ENCODE measurements at places on chromosomes 5 and 9.
A peak's percentile ranks its signal among the peaks of the same experiment; 100 is the strongest.

DNA sequence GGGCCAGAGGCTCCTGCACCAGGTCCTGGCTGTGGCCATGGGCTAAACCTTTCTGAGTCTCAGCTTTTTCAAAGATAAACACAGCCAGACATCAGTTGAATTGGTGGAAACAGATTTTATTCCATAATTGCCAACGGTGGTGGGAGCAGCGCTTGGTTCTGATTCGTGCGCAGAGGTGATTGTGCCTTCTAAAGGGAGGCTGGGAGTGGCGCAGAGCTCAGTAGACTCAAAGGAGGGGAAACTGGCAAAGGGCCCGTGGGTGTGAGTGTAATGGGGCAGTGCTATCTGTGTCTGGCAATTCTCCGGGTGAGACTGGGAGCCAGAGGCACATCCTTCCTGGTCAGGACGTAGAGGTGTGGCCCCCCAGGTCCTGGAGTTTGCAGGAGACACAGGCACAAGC, 169.4 kb upstream of the PPP1R26 start:
- ATAC-seq: no peak

- no peak for ATAC-seq
Measured at GRCh38 chr9:126114850-126115460, 211.7 kb upstream of the MVB12B start.

GRCh38 chr5:139652788-139653241, 4.7 kb downstream of the CXXC5 start:
- ATAC-seq: no peak

DNA sequence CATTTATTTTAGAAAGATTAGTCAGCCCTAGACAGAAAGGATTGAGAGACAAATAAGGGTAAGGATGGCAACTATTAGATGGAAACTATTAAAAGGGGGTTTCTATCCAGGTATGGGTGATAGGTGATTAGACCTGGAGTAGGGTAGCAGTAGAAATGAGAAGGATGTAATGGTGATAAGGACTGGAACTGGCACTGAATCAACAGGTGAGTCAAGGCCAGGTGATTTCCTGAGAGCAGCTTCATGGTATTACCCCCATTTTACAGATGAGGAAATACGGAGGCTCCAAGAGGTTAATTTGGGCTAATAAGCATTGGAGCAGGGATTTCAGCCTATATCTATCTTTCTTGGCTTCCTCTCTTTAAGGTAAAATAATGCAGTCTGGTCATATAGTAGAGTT, 55.7 kb downstream of the CAST start:
- no peak for ATAC-seq

DNA sequence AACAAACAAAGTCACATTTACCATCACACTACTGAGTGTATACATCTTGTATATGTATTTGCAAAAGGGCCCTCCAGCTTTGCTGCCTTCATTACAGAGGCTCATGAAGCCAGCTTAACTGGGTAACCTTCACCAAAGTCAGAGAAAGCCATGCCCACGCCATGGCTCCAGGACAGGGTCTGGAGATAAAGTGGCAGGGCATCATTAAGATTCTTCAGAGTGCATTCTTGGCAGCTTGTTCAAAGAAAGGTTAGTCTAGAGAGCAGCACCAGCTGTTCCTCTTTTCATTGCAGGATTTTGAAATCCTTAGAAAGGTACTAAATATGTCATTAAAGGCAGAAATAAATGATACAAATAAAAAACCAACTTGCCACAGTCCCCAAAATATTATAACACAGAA, 333.2 kb downstream of the NDUFS4 start:
- ATAC-seq: no peak

DNA sequence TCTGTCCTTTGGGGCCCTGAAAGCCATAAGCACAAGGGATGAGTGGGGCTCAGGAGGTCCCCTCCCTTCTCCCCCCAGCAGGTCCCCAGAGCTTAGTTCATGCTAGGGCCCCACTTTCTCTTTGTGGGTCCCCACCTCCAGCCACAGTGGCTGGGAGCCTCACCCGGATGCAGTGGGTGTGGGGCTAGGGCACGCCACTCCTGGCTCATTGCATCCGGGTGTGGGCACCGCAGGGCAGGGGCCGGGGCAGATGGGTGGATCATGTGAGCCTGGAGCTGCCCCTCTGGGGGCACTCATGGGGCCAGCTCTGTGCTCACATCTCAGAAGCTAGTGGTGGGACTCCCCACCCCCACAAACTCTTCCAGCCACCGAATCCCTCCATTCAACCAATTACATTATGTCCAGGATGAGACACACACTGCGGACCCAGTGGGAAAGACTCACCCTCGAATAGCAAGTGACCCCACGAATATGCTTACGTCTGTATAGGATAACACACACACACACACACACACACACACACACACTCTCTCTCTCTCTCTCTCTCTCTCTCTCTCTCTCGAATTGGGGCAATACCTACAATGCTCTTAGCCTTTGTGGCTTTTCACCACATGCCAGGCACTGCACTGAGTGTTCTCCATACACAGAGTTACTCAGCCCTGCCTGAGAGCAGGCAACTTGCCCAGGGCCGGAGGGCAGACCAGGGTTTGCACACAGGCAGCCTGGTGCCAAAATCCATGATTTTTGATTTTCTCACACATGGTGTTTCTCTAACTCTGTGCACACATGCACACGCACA, 16.8 kb upstream of the PHYKPL start:
- ATAC-seq: peak; percentile 91

DNA sequence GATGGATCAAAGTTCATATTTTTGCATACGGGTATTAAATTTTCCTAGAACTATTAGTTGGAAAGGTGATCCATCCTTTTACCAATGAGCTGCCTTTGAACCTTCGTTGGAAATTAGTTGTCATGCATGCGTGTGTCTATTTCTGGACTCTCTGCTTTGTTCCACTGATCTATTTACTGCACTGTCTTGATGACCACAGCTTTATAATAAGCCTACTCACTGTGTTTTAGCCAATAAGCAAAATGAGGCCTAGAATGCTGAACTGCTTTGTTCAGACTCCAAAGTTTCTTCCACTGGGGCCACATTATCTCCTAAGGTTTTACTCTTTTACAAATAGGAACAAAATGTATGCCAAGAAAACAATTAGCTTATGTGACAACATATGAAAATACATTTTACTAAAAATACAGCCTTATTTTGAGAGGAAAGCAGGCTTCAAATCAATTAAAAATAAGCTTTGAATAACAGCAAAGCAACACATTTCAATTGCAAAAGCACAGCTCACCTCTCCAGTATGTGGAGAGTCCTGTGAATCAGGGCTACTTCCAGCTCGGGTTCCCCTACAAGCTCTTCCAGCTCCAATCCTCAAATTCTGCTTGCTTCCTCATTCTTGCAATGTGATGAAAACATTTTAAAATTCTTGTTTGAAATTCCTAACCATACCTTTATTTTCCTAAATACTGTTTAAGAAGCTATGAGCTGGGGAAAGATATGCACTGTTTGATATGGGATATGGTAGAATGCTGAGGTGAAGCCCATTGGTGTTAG, 72.0 kb downstream of the RETREG1 start:
- no peak for ATAC-seq

DNA sequence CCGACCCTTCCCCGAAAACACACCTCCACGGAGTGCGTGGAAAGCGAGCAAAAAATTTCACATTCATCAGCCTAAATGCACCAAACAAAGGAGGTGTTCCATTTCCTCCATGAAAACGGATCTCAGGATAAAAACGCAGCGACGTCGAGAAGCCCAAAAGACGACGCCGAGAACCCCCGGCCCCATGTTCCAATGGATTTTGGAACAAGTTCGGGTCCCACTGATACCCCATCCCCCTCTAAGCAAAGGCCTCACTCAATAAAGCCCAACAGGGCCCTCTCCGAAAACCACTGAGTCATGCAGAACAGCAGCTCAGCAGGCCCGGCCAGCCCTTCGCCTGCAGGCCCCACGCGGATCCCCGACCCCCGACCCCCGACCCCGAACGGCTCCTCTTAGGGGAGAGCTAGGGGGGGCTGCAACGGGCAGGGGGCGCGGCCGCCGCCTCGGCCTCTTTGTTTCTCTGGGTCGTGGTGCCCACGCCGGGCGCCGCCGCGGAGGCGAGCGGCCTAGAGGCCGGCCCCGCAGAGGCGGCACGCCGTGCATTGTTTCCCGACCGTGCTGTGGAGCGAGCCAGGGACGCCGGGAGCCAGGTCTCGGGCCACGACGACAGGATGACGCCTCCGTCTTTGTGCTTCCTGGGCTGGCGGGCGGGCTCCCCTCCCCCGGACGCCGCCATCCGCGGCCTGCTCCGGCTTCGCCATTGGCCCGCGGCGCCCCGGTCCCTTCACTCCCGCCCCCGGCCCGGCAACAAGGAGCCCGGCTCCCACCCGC, 915 bp downstream of the ZFAND5 start:
- ATAC-seq: peak; percentile 53

GRCh38 chr5:40395251-40395650, 284.5 kb upstream of the PTGER4 start:
- no peak for ATAC-seq

Measured in activated T-helper 17 cell treated with anti-CD3 and anti-CD28 coated beads, Interleukin-2, amount 50 U/mL, for 72 hours (primary cell).